Sigmoid colon (tissue), 7 donors: ENCODE measurements at places on chromosomes 16 and 17. TPM values are rescaled to one million over a fixed set of nuclear protein-coding genes. Genes with fewer than 3 reads are reported as not detected.

The NFE2L1 gene
- polyA plus RNA-seq = 61.5 TPM

The PROCA1 gene
- 0.92 TPM for polyA plus RNA-seq

The TP53TG3 gene
- polyA plus RNA-seq = not detected

The KRTAP1-1 gene
- not detected for polyA plus RNA-seq

The C16orf96 gene
- not detected for polyA plus RNA-seq

The SGSM2 gene
- 12.0 TPM for polyA plus RNA-seq

The PSMC3IP gene
- 2.3 TPM for polyA plus RNA-seq

The HOXB6 gene
- 10.2 TPM for polyA plus RNA-seq

The CD19 gene
- polyA plus RNA-seq = 1.4 TPM

The CIBAR2 gene
- polyA plus RNA-seq = not detected

The SLC6A4 gene
- polyA plus RNA-seq = not detected

The ANKFN1 gene
- polyA plus RNA-seq = not detected

The GPR179 gene
- not detected for polyA plus RNA-seq

The DNAAF8 gene
- polyA plus RNA-seq = 0.73 TPM

The IGSF6 gene
- 3.0 TPM for polyA plus RNA-seq

The ALOX12B gene
- not detected for polyA plus RNA-seq

The GJD3 gene
- polyA plus RNA-seq = not detected

The ZP2 gene
- polyA plus RNA-seq = 0.03 TPM

The ARHGAP44 gene
- polyA plus RNA-seq = 19.8 TPM

The ABCA10 gene
- polyA plus RNA-seq = 0.46 TPM

The RTN4RL1 gene
- polyA plus RNA-seq = not detected

The VTN gene
- 0.45 TPM for polyA plus RNA-seq

The AHSP gene
- not detected for polyA plus RNA-seq

The FAM171A2 gene
- 0.67 TPM for polyA plus RNA-seq

The RNF40 gene
- 34.8 TPM for polyA plus RNA-seq

The CCDC57 gene
- polyA plus RNA-seq = 47.8 TPM

The PPP1R9B gene
- 38.7 TPM for polyA plus RNA-seq

The DBNDD1 gene
- 3.6 TPM for polyA plus RNA-seq

The HBQ1 gene
- polyA plus RNA-seq = not detected

The SLC16A3 gene
- polyA plus RNA-seq = 37.9 TPM

The DOC2A gene
- polyA plus RNA-seq = 1.8 TPM

The CX3CL1 gene
- 11.1 TPM for polyA plus RNA-seq

The CSNK2A2 gene
- 21.0 TPM for polyA plus RNA-seq

The CCL4 gene
- polyA plus RNA-seq = 2.4 TPM

The TBC1D3 gene
- not detected for polyA plus RNA-seq

The APOBR gene
- polyA plus RNA-seq = 94.5 TPM

The PLLP gene
- polyA plus RNA-seq = 8.0 TPM

The SYT17 gene
- polyA plus RNA-seq = 2.2 TPM

The ZFHX3 gene
- polyA plus RNA-seq = 0.69 TPM

The PRR14 gene
- polyA plus RNA-seq = 51.4 TPM

The SMIM36 gene
- polyA plus RNA-seq = not detected

The TRPV3 gene
- polyA plus RNA-seq = 3.2 TPM

The KRT20 gene
- 2,181 TPM for polyA plus RNA-seq

The ZFPM1 gene
- polyA plus RNA-seq = 1.2 TPM

The GRIN2C gene
- polyA plus RNA-seq = 0.22 TPM

The HS3ST4 gene
- polyA plus RNA-seq = not detected

The IGF2BP1 gene
- not detected for polyA plus RNA-seq

The TBC1D3L gene
- polyA plus RNA-seq = 4.2 TPM
